Left ventricle myocardium superior (tissue), 1 donor: ENCODE measurements at places on chromosomes 13 and 19.

DNA sequence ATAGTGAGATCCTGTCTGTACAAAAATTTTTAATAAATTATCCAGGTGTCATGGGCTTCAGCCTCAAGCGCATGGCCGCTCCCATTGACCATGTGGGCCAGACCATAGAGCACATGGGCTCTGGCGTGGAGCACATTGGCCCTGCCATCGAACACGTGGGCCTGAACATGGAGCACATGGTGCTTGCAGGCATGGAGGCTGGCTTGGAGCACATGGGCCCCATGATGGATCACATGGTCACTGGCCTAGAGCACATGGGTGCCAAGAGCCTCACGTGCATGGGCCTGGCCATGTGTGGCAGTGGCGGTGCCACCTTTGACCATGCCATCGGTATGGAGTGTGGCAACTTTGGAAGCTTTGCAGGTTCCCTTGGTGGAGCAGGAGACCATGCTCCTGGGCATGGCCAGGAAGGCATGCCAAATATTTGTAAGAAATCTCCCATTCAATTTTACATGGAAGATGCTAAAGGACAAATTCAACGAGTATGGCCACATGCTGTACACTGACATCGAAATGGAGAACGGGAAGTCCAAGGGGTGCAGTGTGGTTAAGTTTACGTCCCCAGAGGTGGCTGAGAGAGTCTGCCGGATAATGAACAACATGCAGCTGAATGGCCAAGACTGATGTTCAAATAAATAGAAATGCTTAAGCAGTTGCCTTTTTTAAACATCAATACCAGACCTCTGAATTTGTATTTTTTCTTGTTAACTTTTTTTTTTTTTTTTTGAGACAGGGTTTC lies 21.3 kb upstream of the SLC1A5 start:
- DNase-seq: no peak

- DNase-seq: no peak
Measured at GRCh38 chr13:91805605-91806004, 407.2 kb downstream of the GPC5 start.

DNA sequence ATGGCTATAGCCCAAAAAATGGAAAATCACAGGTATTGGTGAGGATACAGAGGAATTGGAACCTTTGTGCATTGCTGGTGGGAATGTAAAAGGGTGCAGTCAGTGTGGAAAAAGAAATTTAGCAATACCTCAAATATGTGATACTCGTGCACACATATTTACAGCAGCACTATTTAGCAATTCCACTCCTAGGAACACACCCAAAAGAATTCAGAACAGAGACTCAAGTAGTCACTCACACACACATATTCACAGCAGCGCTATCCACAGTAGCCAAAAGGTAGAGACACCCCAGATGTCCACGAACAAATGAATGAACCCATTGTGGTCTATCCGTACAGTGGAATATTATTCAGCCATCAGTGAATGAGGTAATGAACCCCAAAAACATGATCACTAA lies 114.0 kb downstream of the COL4A2 start:
- no peak for DNase-seq

GRCh38 chr19:33394006-33394722 lies 20.7 kb downstream of the CEBPG start:
- DNase-seq: peak; percentile 72

DNA sequence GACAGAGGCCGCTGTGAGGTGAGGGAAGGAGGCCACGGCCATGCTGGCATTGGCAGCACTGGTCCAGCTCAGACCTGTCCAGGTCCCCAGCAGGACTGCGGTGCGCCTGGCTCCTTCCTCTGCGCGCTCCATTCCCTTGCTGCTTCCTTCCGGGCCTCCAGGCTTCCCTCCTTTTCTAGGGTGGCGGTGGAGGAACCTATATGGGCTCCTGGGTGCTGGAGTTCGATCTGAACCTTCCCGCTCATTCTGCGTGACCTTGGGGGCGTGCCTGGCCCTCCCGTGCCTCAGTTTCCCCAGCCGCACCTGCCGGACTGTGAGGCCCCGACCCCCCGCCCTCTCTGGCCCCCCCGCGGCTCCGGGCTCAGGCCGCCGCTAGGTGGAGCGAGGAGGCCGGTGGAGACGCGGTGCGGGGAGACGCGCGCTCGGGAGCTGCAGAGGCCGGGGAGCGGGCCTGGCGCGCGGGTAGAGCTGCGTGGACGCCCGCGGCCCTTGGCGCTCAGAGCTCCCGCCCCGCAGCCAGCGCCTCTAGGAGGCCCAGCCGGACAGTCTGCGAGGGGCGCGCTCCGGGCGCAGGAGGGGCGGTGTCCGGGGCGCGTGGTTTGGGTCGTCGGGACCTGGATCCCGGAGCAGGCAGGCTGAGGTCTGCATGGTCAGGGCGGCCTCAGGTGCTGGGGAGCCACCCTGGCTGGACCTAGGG lies 29.9 kb downstream of the EFNA2 start:
- DNase-seq: peak; percentile 76

- peak; percentile 25 for DNase-seq
Measured at GRCh38 chr19:16366433-16367260, 42.0 kb downstream of the KLF2 start.

- no peak for DNase-seq
Measured at GRCh38 chr13:46297361-46297811, 85.7 kb downstream of the LRRC63 start.

DNA sequence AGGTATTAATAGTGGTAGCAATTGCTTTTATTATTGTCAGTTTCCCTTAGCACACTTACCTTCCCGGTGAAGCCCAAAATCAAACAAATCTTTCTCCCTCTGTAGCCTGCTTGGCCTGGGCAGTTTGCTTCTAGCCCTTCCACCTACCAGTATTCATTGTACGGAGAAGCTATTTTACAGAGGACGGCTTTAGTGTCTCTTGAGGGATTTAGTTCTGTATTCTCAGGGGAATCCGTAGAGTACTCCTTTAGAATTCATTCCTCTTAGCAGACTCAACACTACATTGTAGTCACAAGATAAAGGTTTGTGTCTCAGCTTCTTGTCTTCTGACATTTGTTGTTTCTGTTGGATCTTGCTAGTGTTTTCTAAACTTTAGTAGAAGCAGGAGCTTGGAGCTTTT lies 24.1 kb upstream of the WTIP start:
- DNase-seq: no peak

- no peak for DNase-seq
Measured at GRCh38 chr19:42512130-42512636, 16.1 kb downstream of the CEACAM1 start.

GRCh38 chr19:45860359-45861259 lies 2.3 kb downstream of the SYMPK start:
- no peak for DNase-seq

GRCh38 chr13:95541308-95541707 lies 11.2 kb upstream of the CLDN10 start:
- DNase-seq: no peak

DNA sequence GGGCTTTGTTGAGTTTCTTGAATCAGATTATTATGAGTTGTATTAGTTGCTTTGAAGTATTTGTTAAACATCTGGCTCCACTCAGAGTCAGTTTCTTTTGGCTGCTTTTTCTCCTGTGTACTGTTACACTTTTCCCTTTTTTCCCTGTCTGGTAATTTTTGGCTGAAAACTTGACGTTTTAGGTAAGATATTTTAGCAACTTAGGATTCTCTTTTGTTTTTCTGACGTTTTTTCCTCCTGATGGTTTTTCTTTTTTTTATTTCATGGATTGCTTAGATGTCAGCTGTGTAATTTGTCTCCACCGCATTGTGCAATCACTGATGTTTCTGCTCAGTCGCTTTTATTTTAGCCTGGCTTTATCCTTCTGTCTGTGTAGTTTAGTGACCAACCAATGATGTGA lies 20.7 kb downstream of the RFC3 start:
- no peak for DNase-seq

DNA sequence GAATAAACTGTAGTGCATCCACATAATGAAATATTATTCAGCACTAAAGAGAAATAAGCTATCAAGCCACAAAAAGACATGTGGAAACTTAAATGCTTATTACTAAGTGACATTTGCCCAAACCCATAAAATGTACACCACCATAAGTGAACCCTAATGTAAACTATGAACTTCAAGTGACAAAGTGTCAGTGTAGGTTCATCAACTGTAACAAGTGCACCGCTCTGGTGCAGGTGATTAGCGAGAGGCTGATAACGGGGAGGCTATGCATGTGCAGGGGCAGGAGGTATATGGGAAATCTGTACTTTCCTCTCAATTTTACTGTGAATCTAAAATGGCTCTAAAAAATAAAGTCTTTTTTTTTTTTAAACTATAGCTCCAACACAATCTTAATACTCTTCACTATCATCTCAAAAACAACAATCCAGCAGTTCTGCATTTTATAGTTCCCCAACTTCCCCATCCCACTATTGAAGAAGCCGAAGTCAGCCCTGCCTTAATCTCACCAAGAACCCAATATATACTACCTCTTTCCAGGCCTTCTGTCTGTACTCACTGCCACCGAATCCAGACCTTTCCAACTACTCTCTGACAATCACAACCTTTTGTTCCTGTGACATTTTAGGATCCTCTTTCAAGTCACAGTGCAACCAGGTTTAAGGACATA lies 22.6 kb downstream of the ELF1 start:
- no peak for DNase-seq

GRCh38 chr19:28881616-28882015 lies 331.3 kb downstream of the UQCRFS1 start:
- no peak for DNase-seq

GRCh38 chr19:14544047-14544446 lies 14.7 kb downstream of the TECR start:
- DNase-seq: no peak

DNA sequence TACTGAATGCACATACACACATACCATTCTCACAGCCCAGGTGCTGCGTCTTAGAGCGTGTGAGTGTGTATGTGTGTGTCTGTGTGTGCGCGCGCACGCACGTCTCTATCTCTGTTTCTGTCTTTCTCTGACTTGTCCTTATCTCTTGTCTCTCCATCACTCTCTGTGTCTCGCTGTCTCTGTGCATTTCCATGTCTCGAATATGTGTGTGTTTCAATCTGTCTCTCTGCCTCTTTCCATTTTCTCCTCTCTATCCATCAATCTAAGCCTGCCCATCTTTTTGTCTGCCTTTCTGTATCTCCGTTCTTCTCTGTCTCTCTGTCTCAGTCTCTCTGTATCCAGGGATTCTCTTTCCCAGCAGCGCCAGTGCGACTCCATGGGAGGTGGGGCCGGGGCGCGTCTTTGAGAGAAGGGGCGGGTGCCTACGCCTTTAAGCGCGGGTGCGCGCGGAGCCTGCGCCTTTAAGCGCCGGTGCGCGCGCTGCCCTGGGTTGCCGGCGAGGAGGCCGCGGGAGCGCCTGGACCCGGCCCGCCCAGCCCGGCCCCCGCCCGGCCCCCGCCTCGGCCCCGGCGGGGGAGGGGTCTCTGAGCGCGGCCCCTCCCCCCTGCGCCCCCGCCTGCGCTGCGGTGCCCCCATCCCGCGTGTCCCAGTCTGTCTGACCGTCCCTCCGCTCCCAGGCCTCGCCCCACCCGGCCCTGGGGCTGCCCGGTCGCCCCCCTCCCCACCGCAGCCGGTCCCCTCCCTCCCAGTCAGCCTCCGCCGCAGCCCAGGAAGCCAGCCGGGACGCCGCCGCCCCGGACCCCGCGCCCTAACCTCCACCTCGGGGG lies at the start of gene LRFN3:
Gene LRFN3, plus strand, starts transcription at position 464 of the 827 bp plus-strand sequence. CDS start 3,052 bp downstream, outside the sequence.
- DNase-seq: peak; percentile 90

DNA sequence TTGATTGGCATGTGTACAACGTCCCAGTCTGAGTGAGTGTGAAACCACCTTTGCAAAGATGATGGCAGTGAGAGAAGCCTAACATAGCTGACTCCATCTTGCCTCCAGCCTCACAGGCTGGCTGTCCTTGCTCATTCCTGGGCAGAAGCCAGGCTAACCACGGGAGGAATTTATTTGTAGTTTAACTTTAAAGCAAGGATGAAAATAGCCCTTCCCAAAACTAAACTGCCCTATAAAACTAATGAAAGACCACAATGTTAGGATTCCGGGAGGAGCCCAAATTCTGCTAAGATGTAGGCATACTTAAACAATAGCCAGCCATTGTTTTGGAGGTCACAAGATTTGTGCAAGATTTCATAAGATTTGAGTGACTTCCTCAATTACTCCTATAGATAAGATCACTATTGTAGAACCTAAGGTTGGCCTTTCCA lies 96.6 kb upstream of the LSM14A start:
- no peak for DNase-seq

GRCh38 chr13:50285283-50285682 lies 270.0 kb downstream of the KCNRG start:
- no peak for DNase-seq

DNA sequence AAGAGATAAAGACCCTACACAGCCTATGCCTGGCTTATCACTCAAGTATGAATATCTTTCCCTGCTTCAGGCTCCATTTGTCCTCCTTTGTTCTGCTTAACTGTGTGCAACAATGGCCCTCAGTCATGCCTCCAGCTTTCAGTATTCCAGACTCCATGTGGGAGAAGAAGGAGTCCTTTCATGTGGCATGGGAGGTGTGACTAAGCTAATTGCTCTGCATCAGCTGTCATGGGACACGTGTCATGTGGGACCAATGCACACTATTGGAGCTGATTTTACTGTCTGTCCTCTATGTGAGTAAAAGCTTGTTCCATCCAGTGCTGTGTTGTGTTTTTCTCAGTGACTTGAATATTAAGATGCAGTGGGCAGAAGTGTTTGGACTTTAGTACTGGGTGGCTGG lies 1198.3 kb downstream of the OLFM4 start:
- no peak for DNase-seq

DNA sequence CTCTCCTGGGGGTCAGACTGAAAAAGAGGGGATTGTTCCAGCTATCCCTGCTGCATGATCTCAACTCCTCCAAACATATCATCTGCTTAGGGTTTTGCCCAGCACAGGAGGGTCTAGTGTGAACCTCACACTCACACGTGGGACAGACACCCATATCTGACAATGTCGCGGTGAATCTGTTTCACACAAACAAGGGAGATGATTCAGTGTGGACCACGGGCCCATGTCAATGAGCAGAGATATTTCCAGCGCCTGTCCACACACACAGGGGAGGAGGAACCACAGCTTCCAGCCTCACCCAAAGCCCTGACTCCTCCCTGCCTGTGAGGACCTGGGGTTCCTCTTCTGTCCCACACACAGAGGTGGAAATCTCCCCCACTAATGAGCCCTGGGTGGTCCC lies 29.6 kb upstream of the KIR3DL3 start:
- DNase-seq: no peak

DNA sequence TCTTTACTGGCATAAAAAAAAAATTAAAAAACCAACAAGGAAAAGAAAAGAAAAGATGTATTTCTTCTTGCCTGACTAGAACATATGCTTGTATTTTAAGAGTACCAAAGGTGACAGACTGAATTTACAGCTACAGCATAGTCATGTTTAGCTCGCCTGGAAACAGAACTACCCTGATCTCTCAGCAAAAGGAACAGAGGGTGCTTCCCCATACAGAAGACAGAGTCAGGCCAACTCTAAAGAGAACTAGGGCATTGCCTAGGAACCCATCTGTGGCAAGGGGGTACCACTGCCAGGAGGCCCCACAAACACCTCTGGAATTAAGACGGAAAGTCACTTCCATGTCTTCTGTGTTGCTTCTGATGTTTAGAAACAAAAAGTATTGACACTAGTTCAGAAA lies 252.1 kb upstream of the STARD13 start:
- no peak for DNase-seq
